ENCODE measurements at places on chromosomes 1 and 21. TPM values are rescaled to one million over a fixed set of nuclear protein-coding genes. Genes with fewer than 3 reads are reported as not detected.

DNA sequence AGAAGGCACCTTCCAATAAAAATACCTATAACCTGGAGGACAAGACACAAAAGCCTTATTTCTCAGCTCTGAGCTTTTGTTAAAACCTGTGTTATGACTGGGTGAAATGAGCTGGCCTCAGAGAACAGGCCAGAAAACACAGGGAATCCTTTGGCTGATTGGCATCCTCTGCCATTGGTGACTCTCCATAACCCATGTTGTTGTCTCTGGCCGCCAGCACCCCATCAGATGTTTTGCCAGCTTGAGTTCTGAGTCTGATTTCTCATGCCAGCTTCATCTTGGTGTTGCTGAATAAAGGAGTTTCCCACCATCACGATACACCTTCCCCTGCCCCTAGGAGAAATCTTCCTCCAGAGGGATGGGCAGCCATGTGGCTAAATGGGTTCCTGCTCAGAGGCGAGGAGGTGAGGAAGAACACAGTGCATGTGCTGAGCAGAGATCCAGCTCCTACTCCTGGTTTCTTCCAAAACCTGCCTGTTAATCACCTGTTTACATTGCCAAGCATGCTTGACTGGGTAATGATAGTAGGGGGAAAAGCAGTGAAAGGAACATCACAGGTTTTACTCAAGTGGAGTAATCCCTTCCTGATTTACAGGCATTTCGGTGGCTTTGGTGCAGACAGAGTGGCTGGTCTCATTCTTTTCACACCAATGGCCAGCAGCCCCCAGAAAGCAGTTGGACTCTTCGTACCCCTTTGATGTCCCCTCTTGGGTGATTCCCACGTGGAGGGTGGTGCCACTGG, 109.8 kb downstream of the ROR1 start:
- H3K36me3 ChIP-seq: no peaks in the 10 kb centered on the region
- H3K4me1 ChIP-seq: no peaks in the 10 kb centered on the region
- H3K27me3 ChIP-seq: peaks cover 3% of the 10 kb centered on the region
- no peak overlapping the region for H3K4me3 ChIP-seq

GRCh38 chr1:207034998-207035397, 2.4 kb upstream of the C1orf116 start:
- no peaks in the 10 kb centered on the region for H3K4me1 ChIP-seq
- no peaks in the 10 kb centered on the region for H3K36me3 ChIP-seq
- no peak overlapping the region for H3K27ac ChIP-seq

DNA sequence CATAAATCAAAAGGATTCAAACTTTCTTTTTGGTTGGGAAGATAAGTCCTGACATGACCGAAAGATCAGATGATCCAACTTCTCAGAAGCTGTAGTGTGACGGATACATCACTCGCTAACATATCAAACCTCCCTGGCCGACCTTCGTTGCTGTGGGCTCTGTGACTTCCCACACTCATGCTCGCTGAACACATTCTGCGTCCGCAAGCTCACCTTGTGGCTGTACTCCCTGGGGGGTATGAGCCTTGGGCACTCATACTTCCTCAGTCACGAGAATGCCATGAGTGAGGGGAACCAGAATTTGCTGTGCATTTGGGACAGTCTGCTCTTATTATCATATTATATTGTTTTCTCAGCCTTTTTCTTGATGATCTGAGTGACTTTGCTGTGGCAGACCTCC, 105.4 kb downstream of the RWDD3 start:
- no peaks in the 10 kb centered on the region for H3K27me3 ChIP-seq
- no peaks in the 10 kb centered on the region for H3K36me3 ChIP-seq
- H3K4me3 ChIP-seq: no peak overlapping the region
- DNase-seq: no peak

GRCh38 chr1:229170778-229171505, 100.0 kb upstream of the RAB4A start:
- no peaks in the 10 kb centered on the region for H3K36me3 ChIP-seq
- H3K27me3 ChIP-seq: peaks cover 15% of the 10 kb centered on the region
- DNase-seq: no peak
- no peak overlapping the region for H3K27ac ChIP-seq
- no peaks in the 10 kb centered on the region for H3K4me1 ChIP-seq

DNA sequence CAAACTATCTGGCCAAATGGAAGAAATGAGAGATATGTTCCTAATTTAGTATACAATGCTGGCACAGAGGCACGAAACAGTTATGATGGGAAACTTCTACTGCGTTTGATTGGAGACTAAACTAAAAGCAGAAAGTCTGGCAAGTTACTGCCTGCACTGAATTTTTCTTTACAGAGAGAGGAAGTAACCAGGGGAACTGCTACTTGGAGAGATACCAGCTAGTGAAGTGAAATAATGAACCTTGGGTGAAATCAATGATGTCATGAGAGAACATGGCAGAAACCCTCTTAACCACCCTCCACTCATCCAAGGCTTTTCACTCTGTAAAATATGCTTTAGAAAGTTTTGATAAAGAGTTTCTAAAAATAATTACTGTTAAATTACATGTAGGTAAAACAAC, 29.3 kb downstream of the NIBAN1 start:
- H3K27ac ChIP-seq: no peak overlapping the region
- H3K4me3 ChIP-seq: no peak overlapping the region
- no peaks in the 10 kb centered on the region for H3K27me3 ChIP-seq
- no peak for DNase-seq
- peaks cover 6% of the 10 kb centered on the region for H3K36me3 ChIP-seq
- peaks cover 16% of the 10 kb centered on the region for H3K4me1 ChIP-seq

DNA sequence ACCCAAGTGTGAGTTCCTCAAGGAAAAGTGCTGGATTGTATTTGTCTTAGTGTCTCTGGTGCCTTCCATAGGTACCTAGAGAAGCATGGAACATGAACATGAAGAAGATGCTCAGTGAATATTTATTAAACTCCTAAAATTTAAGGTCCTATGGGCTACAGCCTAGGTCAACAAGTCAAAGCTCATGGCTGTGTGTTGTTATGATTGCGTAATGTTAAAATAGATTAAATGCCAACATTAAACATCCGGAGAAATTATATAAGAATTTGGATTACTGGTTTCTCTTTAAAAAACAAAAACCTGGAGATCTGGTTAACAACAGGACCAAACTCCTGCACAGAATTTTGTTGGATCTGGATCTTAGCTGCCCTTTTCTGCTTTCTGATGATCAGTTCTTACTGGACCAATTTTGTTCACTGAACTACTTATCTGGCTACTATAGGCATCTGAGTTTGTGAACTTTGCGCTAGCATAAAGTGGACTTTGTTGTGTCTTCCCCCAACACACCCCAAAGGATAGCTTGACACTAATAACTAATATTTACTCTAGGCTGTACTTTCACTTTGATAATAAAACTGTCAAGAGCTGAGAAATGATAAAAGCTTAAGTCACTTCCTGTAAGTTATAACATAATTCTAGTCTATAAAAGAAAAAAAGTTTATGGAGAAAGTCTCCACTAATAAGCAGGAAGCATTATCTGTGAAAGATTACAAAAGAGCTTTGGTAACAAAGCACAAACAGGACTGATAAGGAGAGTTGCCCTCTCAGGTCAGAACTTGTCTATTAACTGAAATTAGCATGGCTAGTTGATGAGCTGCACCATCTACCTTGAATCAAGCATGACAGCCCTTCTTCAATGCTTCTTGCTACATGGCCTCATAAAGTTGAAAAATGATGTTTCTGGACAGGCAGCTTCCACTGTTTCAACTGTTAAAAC, 20.7 kb downstream of the F5 start:
- DNase-seq: no peak
- peaks cover 56% of the 10 kb centered on the region for H3K36me3 ChIP-seq
- peaks cover 13% of the 10 kb centered on the region for H3K4me1 ChIP-seq
- H3K27me3 ChIP-seq: no peaks in the 10 kb centered on the region
- no peak overlapping the region for H3K4me3 ChIP-seq

DNA sequence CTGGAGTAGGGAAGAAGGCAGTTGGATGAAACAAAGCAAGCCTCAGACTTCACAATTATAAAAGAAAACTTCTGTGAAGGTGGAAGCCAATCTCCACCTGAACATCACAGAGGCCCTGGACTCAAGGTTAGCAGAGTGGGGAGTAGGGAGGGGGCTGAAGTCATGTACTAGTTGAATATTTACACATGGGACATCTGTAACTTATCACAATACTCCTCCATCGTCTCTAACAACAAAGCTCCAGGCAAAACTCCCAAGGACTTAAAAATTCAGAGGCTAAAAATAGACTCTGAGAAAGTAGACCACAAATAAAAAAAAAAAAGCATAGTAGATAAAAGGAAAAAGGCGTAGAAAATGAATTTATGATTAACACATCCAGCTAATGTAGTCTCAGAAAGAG, 326.3 kb upstream of the PKN2 start:
- no peaks in the 10 kb centered on the region for H3K27me3 ChIP-seq
- H3K27ac ChIP-seq: no peak overlapping the region
- no peak overlapping the region for H3K4me3 ChIP-seq
- H3K4me1 ChIP-seq: no peaks in the 10 kb centered on the region
- no peak for DNase-seq
- no peaks in the 10 kb centered on the region for H3K36me3 ChIP-seq

Gene RASSF5
- 193 TPM for total RNA-seq

Gene APOBEC4
- total RNA-seq: not detected

Gene GPR52
- 3.0 TPM for total RNA-seq

Gene TSPAN1
- total RNA-seq: not detected

Gene AQP10
- total RNA-seq: not detected

Gene SELL
- 92.7 TPM for total RNA-seq

Gene UBXN10
- total RNA-seq: 1.2 TPM

Gene HES3
- not detected for total RNA-seq
